ENCODE measurements at places on chromosomes 2 and 18.

DNA sequence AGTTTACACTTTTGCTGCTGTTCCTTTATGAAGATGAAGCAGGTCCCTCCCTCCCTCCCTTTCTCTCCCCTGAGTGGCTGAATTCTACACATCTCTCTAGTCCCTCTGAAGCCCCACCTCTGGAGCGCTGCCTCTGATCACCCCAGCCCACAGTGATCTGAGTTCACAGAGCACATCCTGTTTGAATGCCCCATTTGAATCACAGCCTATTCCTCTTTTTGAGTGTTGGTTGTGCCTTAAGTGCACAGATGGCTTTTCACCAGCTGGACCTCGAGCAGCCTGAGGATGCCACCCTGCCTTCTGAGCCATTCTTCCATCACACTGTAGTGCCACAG is 87.1 kb downstream of the ITGB1BP1 start:
- H3K27me3 ChIP-seq: no peaks in the 10 kb centered on the region
- peak overlapping the region; percentile 69 for H3K27ac ChIP-seq
- peaks cover 21% of the 10 kb centered on the region for H3K36me3 ChIP-seq
- no peak overlapping the region for H3K4me3 ChIP-seq

DNA sequence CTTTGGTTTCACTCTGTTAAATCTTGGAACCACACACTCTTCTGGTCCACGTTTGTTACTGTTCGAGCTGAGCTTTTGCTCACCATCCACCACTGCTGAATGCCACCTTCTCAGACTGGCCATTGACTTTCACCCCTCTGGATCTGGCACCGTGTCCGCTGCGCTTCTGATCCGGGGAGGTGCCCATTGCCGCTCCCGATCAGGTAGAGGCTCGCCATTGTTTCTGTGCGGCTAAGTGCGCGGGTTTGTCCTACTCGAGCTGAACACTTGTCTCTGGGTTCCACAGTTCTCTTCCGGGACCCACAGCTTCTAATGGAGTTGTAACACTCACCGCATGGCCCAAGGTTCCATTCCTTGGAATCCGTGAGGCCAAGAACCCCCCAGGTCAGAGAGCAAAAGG is 72.8 kb downstream of the LCLAT1 start:
- H3K4me1 ChIP-seq: no peaks in the 10 kb centered on the region
- no peak overlapping the region for H3K4me3 ChIP-seq
- H3K27ac ChIP-seq: no peak overlapping the region
- DNase-seq: no peak

- no peaks in the 10 kb centered on the region for H3K27me3 ChIP-seq
- peaks cover 21% of the 10 kb centered on the region for H3K4me1 ChIP-seq
- peak within 1 kb of the TSS; percentile 64 for H3K4me3 ChIP-seq
- peak within 1 kb of the TSS; percentile 42 for H3K27ac ChIP-seq
- H3K36me3 ChIP-seq: no peaks in the 10 kb centered on the region
- no peak for DNase-seq
Observed at GRCh38 chr2:105744909-105745853, at the start of gene NCK2. NCK2 (plus strand) TSS chr2:105744912; CDS start chr2:105855064, 110,152 bp downstream.

- no peak for DNase-seq
- H3K27me3 ChIP-seq: no peaks in the 10 kb centered on the region
- no peak overlapping the region for H3K4me3 ChIP-seq
- H3K36me3 ChIP-seq: no peaks in the 10 kb centered on the region
Observed at GRCh38 chr2:237623428-237624403, 3.7 kb upstream of the LRRFIP1 start.

DNA sequence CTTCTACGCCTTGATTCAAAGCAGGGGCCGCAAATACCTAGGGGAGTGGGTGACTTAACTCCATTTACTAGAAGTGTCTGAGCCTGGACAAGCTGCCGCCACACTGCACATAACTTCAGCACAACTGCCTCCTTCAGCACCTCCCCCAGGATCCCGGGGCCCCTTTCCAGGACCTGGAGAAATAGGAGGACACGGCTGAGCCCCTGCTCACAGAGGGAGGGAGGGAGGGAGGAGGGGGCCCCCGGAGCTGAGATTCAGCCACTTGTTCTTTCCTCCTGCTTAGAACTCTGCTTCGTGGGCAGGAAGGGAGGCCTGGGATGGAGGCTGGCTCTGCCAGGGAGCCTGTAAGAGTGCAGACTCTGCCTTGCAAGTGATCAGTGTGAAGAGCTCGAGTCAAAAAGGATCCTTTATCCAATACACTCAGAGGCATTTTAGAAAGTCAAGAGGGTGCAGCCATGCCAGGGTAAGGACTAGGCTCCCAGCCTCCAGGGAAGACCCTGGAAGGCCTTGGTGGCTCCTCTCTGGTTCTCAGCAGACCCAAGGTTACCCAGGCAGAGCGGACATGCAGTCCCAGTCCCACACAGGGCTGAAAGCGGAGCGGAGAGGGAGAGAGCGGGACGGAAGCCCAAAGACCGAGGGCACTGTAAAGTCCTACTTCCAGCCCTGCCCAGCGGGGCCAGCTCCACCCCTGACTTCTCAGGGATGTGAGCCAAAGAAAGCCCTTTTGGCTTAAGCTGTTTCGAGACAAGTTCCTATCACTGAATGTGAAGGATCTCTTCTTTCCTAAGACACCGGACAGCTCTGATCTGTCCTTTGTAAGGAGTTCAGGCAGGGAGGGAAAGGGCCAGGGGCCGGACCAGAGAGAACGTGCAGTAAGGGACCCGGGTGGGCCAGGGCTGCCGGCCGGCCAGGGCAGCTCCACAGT is 8.6 kb upstream of the ARMC9 start:
- peak overlapping the region; percentile 36 for H3K4me3 ChIP-seq
- no peak for DNase-seq
- peaks cover 8% of the 10 kb centered on the region for H3K27me3 ChIP-seq
- H3K4me1 ChIP-seq: peaks cover 22% of the 10 kb centered on the region
- peak overlapping the region; percentile 86 for H3K27ac ChIP-seq

DNA sequence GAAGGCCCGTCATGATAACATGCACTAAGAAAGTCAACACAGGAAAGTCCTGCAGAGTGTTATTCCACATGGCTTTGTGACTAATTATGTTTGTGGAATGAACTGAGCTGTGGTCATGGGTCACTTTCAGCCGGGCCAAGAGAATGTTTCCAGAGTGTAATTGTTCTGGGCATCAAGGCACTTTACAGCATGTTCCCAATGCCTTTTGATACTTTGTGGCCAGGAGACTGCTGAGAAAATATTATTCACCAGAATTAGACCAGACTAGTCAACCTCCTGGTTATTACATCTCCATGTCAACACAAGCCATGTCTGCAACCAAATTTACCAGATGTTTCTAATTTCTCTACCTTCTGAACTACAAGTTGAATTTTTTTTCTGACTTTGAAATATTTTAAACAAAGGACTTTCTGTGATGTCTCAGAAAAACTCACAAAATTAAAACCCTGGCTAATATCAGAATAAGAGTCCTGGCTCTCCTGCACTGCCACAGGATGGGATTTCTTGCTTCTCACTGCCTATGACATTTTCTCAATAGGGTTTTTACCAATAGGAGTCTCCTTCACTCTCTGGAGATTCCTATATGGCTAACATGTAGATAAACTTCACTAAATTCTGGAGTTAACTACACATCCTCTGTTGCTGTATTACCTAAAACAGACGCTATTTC is 90.6 kb upstream of the WDR75 start:
- H3K4me1 ChIP-seq: no peaks in the 10 kb centered on the region
- H3K27me3 ChIP-seq: no peaks in the 10 kb centered on the region
- no peaks in the 10 kb centered on the region for H3K36me3 ChIP-seq
- H3K4me3 ChIP-seq: no peak overlapping the region

GRCh38 chr18:45957100-45957499 is 10.0 kb downstream of the EPG5 start:
- no peak overlapping the region for H3K27ac ChIP-seq
- no peaks in the 10 kb centered on the region for H3K4me1 ChIP-seq
- DNase-seq: no peak
- no peak overlapping the region for H3K4me3 ChIP-seq
- peaks cover 24% of the 10 kb centered on the region for H3K36me3 ChIP-seq

GRCh38 chr2:221549143-221549542 is 23.0 kb downstream of the EPHA4 start:
- H3K36me3 ChIP-seq: no peaks in the 10 kb centered on the region
- H3K4me3 ChIP-seq: no peak overlapping the region
- H3K27me3 ChIP-seq: no peaks in the 10 kb centered on the region
- no peak for DNase-seq

GRCh38 chr2:159515441-159515840 is 100.9 kb downstream of the BAZ2B start:
- no peaks in the 10 kb centered on the region for H3K27me3 ChIP-seq
- H3K4me3 ChIP-seq: no peak overlapping the region
- no peaks in the 10 kb centered on the region for H3K36me3 ChIP-seq
- no peak for DNase-seq
- H3K27ac ChIP-seq: no peak overlapping the region

DNA sequence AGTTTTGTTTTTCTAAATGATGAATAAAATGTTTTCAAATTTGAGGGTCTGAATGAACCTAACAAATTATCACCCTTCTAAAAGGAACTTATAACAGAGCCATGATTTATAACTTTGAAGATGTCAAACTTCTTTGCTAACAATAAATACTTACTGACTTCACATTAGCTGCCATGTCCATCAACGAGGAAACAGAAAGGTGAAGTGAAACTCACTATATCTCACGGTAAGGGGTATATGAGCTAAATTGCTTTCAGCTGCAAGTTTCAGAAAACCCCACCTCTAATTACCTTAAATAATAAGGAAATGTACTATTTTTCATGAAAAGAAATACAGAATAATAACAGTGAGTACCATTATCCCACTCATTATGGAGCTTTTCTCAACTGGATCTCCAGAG is 350.8 kb upstream of the NT5C1B start:
- DNase-seq: no peak
- H3K27me3 ChIP-seq: no peaks in the 10 kb centered on the region
- H3K27ac ChIP-seq: no peak overlapping the region
- H3K4me1 ChIP-seq: no peaks in the 10 kb centered on the region
- H3K4me3 ChIP-seq: no peak overlapping the region
- H3K36me3 ChIP-seq: no peaks in the 10 kb centered on the region

GRCh38 chr2:103435010-103435409 is 673.2 kb downstream of the TMEM182 start:
- no peaks in the 10 kb centered on the region for H3K36me3 ChIP-seq
- no peaks in the 10 kb centered on the region for H3K4me1 ChIP-seq
- no peak overlapping the region for H3K27ac ChIP-seq
- no peak overlapping the region for H3K4me3 ChIP-seq
- DNase-seq: no peak

- no peaks in the 10 kb centered on the region for H3K4me1 ChIP-seq
- no peaks in the 10 kb centered on the region for H3K36me3 ChIP-seq
- H3K27ac ChIP-seq: no peak overlapping the region
- no peaks in the 10 kb centered on the region for H3K27me3 ChIP-seq
- DNase-seq: peak; percentile 13
- H3K4me3 ChIP-seq: no peak overlapping the region
Observed at GRCh38 chr18:73551211-73551610, 596.4 kb downstream of the FBXO15 start.

- peaks cover 5% of the 10 kb centered on the region for H3K36me3 ChIP-seq
- H3K4me1 ChIP-seq: no peaks in the 10 kb centered on the region
- H3K27me3 ChIP-seq: no peaks in the 10 kb centered on the region
- H3K27ac ChIP-seq: no peak overlapping the region
- no peak for DNase-seq
- H3K4me3 ChIP-seq: no peak overlapping the region
Observed at GRCh38 chr2:74304332-74305148, 38.7 kb downstream of the SLC4A5 start.

GRCh38 chr2:150141226-150142001 is 346.1 kb downstream of the RND3 start:
- no peaks in the 10 kb centered on the region for H3K4me1 ChIP-seq
- no peak for DNase-seq
- no peaks in the 10 kb centered on the region for H3K27me3 ChIP-seq
- no peak overlapping the region for H3K4me3 ChIP-seq
- H3K27ac ChIP-seq: no peak overlapping the region
- no peaks in the 10 kb centered on the region for H3K36me3 ChIP-seq

DNA sequence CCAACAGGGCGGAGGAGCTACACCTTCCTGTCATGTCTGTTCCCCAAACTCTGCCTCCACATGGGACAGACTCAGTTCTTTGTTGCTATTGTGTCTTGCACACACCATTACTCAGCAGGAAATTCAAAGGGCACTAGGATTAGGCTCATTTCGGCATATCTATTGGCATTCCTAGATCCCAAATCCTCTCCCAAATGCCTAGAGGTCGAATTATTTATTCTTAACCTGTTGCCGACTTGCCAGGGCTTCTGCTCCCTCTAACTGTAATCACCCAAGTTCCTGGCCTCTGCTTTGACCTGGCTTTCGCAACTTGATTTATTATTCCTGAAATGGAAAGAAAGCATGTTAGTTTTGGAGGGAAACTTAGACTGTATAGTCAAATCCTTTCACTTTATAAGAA is 67.8 kb upstream of the ST6GAL2 start:
- H3K4me3 ChIP-seq: no peak overlapping the region
- no peak overlapping the region for H3K27ac ChIP-seq
- no peak for DNase-seq
- H3K27me3 ChIP-seq: no peaks in the 10 kb centered on the region
- H3K4me1 ChIP-seq: no peaks in the 10 kb centered on the region

GRCh38 chr18:50447952-50448351 is 73.1 kb downstream of the SKA1 start:
- no peak overlapping the region for H3K27ac ChIP-seq
- H3K4me1 ChIP-seq: no peaks in the 10 kb centered on the region
- H3K4me3 ChIP-seq: no peak overlapping the region
- no peaks in the 10 kb centered on the region for H3K27me3 ChIP-seq
- no peaks in the 10 kb centered on the region for H3K36me3 ChIP-seq

DNA sequence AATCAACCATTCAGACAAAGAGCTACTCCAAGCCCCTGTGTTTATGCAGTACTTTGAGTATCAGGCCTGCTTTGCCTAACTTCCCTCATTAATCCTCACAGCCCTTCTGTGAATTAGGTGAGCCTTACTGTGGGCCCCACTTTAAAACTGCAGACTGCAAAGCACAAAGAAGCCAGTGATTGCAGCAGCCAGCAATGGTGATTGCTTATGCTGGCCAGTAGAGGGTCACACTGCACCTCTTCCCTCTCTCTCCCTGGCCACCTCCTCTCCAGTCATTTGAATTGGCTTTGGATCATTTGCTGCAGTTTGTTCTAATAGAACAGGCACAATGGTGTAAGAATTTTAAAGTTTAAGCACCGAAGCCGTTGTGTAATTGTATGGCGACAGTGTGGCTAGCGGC is 229.9 kb downstream of the AGPS start:
- H3K36me3 ChIP-seq: no peaks in the 10 kb centered on the region
- no peaks in the 10 kb centered on the region for H3K27me3 ChIP-seq
- H3K4me3 ChIP-seq: peak overlapping the region; percentile 24
- peaks cover 20% of the 10 kb centered on the region for H3K4me1 ChIP-seq
- H3K27ac ChIP-seq: peak overlapping the region; percentile 70
- peak; percentile 81 for DNase-seq

- no peaks in the 10 kb centered on the region for H3K36me3 ChIP-seq
- H3K4me1 ChIP-seq: no peaks in the 10 kb centered on the region
- H3K27ac ChIP-seq: no peak overlapping the region
- DNase-seq: no peak
- no peaks in the 10 kb centered on the region for H3K27me3 ChIP-seq
Observed at GRCh38 chr2:42238644-42239288, 69.6 kb downstream of the EML4 start.
